ENCODE measurements at places on chromosomes 12 and 14.

GRCh38 chr12:70645494-70646317 lies 8.5 kb upstream of the PTPRB start:
- peak; percentile 58 for DNase-seq

GRCh38 chr14:67764496-67764895 lies 51.9 kb downstream of the ZFYVE26 start:
- DNase-seq: no peak

DNA sequence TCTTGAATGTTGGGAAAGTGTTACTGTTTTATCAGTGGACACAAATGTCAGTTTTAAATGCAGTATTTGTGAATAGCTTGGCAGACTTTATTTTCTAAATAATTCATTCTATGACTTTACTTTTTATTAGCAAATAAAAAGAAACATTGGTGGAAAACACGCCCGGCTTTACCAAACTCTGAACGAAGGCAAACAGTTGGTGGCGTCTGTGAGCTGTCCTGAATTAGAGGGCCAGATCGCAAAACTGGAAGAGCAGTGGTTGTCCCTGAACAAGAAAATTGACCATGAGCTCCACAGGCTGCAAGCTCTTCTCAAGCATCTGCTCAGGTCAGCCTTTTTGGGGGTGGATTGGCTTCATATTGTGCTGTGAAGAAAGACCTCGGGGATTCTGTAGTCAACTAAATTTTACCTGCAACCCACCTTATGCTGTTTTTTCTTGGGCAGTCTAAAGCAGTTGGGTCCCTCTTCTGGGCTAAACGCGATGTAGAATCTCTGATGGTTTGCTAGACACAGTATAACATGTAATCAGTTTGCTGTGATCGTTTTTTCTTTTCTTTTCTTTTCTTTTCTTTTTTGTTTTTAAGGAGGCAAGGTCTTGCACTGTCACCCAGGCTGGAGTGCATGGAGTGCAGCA lies 156.4 kb downstream of the ESR2 start:
- DNase-seq: no peak

DNA sequence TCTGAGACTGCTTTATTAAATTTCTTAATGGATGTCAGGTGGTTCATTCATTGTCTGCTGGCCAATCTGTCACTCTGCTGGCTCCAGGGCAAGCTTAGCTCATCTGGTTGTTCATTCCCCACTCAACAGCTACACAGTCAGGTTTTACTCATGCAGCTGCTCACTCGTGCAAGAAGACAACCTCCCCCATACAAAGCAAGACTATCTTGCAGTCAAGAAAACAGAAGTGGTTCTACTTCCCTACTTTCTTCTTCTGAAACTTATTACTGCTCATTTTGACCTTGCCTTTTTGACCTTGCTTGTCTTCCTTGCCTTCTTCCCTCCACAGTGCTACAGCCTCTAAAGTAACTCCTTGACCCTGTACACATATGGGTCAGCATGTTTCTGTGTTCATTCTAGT lies 277.9 kb downstream of the SSPN start:
- no peak for DNase-seq

- DNase-seq: no peak
Observed at GRCh38 chr14:99181804-99182520, 90.0 kb downstream of the BCL11B start.

DNA sequence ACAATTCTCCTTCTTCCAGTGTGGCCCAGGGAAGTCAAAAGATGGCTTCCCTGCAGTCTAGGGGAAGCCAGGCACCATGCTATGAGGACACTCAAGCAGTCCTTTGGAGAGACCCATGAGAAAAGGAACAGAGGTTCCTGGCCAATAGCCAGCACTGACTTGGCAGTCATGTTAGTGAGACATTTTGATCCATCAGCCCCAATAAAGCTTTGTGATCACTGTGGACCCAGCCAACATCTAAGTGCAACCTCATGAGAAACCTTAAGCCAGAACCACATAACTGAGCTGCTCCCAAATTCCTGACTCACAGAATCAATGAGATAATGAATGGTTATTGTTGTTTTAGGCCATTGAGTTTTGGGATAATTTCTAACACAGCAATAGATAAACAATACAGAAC lies 51.0 kb upstream of the NAP1L1 start:
- no peak for DNase-seq

- DNase-seq: no peak
Observed at GRCh38 chr14:30681752-30682355, 59.7 kb downstream of the SCFD1 start.

- no peak for DNase-seq
Observed at GRCh38 chr12:89710873-89711750, 2.5 kb upstream of the ATP2B1 start.

- DNase-seq: no peak
Observed at GRCh38 chr12:47757364-47757839, 1.3 kb downstream of the RAPGEF3 start.

DNA sequence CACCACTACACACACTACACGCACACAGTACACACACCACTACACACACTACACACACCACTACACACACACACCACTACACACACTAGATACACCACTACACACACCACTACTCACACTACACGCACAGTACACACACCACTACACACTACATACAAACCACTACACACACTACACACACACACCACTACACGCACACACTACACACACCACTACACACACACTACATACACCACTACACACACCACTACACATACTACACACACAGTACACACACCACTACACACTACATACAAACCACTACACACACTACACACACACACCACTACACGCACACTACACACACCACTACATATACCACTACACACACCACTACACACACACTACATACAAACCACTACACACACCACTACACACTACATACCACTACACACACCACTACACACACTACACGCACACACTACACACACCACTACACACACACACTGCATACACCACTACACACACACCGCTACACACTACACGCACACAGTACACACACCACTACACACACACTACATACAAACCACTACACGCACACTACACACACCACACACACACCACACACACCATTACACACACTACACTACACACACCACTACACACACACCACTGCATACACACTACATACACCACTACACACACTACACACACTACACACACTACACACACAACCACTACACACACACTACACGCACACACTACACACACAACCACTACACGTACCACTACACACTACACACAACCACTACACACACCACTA lies 11.7 kb downstream of the NOC4L start:
- no peak for DNase-seq

DNA sequence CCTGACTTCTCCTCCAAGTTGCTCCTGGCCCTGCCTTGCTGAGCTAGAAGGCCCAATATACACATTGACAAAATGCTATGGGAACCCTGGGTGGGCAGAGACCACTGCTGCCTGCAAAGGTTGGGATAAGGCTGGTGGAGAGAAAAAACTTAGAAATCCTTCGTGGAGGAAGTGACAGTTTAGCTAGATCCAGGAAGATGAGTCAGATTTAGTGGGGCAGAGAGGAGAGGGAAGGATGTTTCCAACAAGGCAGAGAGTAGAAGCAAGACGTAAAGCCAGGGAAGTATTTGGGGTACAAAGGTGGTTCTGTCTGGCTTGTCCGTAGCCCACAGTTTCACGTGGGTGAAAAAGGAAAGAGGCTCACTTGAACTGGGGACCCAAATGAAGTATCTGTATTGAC lies 69.0 kb upstream of the CLMN start:
- no peak for DNase-seq

DNA sequence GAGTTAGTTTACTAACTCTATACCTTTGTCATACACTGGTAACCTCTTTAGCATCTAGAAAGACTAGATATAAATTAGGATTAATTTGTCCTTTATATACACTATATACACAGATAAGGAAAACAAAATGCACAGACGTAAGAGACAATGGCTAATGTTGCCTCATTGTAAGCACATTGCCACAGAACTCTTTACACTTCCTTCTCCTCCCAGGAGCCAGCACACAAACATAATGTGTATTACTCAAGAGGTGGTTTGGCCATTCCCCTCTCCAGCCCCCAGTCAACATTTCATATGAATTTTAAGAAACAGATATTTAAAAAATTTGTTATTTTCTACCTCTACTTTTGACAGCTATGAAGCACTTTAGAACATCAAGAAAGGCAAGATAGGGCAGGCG lies 131.4 kb upstream of the OR4E1 start:
- no peak for DNase-seq

GRCh38 chr14:79602045-79602444 lies 609.3 kb downstream of the DIO2 start:
- DNase-seq: peak; percentile 63

DNA sequence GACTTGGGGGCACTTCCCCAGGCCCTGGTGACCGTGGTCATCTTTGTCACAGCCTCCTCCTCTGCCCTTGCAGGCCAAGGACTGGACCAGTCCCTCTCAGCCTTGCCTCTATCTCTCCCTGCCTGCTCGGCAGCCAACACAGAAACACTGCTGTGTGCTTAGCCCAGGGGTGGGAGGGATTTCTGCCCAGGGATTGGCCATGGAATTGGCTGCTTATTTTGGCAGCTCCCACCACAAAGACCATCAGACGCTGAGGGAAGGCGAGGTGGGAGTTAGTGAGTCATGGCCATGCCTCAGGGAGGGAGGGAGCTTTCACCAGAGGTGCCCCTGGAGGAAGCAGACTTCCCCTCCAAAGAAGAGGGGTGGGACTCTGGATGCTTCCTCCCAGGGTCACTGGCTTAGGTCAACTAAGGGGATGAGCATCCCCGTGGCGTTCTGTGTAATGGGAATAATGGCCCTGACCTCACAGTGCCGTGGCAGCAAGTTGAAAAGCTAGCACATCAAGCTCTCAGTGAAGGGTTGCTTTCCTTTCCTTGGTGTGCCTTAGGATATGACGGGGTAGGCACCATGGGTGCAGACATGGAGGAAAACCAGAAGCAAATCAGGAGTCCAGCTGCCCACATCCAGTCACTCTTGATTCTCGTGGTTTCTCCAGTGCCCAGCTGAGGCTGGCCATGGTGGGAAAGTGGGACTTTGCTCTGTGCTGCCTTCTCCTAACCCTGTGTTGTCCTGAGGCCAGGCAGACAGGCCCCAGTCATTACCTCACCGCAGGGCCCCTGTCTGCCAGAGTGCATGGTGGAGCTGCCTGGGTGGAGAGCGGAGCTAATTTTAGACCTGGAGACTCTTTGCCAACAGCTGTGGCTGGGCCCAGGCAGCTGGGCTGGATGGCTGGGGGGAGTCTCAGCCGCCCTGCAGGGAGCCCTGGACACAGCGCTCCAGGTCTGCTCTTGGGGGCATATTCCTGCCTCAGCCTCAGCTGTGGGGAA lies 21.4 kb downstream of the B4GALNT3 start:
- DNase-seq: no peak

- DNase-seq: no peak
Observed at GRCh38 chr14:78674820-78675219, 504.6 kb downstream of the NRXN3 start.

DNA sequence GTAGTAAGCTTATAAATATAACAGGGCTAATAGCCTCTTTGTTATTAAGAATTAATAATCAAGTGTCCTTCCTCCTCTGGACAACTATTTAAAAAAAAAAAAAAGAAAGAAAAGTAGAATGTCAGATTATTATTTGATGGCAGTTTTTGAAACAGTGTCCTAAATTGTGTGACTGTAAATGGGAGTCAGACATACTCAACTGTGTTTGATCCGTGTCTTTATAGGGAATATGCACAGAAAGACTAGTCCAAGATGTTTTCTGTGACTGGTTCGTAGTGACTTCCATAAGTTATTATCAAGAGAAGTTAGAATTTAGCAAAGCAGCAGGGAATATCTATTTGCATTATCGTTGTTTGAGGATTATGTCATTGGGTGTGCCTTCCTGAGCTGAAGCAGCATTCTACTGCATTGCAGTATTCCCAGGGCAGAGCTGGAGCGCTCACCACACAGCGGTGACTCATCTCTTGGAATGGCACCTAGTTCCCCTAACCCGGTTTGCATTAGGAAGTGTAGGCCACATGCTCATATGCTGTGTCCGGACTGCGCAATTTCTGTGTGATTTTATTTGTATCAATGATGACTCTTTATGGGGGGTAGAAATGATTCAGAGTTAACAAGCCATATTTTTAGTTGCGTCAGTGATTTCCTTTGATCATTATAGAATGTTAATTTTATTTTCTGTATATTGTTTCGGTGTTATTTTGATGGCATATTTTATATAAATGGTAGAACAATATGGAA lies 7.9 kb downstream of the DYNC1H1 start:
- no peak for DNase-seq

DNA sequence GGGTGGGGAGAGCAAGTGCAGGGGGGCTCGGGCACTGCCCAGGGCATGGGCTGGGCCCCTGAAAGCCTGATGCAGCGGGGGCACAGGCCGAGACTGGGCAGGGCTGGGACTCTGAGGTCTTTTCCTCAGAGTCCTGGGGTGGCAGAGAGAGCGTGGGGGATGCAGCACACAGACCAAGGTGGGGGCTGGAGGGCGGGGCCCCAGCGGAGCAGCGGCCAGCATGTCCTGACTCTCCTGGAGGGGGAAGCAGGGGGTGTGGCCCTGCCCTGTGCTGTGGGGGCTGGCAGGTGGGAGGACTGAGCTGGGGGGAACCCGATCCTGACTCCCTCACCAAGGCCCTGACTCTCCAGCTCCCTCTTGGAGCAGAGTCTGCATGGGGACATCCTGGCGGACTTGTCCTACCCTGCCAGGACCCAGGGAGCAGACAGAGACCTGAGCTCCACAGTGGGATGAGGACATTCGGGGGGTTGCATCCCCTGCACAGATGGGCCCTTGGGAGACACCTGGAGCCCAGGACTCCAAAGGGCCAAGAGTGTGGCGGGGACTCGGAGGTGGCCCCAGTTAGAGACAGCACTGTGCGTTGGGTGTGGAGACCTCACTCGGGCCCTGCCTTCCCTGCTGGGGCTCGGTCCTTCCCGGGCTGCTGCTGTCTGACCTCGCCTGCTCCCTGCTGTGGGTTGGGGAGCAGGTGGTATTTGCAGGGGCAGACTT lies 326.1 kb downstream of the TMEM121 start:
- no peak for DNase-seq

DNA sequence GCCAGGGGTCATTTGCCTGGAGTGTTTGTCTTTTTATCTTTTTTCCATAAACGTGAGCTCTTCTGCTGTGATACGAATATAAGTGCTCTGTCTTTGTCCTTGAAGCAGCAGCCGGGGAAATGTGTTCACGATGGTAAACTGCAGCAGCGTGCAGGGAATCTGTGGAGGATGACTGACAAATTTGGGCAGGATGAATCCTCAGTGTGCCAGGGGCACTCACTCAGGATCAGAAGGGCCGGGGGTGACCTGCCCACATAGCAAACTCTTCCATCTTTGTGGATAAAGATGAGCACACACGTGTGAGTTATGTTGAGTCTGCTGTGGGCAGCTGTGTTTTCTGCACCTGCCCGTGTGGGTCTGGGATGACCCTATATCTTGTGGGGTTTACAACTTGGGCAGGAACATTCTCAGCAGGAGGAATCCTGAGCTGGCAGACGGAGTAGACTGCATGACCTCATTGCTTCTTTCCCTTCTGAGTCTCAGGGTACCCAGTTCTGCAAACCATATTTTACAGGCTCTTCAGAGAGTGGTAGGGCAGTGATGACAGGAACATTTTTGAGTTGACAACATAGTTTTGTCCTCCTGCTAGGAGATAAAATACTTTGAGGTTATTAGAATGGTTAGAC lies 711 bp downstream of the ANO4 start:
- no peak for DNase-seq

GRCh38 chr14:59688224-59689170 lies 111.9 kb upstream of the CCDC175 start:
- no peak for DNase-seq

- no peak for DNase-seq
Observed at GRCh38 chr14:30114051-30114450, 186.4 kb upstream of the PRKD1 start.
